ENCODE measurements at places on chromosomes 11 and 22. TPM values are rescaled to one million over a fixed set of nuclear protein-coding genes. Genes with fewer than 3 reads are reported as not detected.

Gene IL18
- 0.59 TPM for total RNA-seq

Gene OR8A1
- not detected for total RNA-seq

Gene ISX
- total RNA-seq = not detected

Gene LMO1
- total RNA-seq = not detected

Gene MMP8
- total RNA-seq = under 0.01 TPM

Gene TBX10
- not detected for total RNA-seq

Gene PTGDR2
- total RNA-seq = not detected

Gene DYNC2H1
- total RNA-seq = 82.2 TPM

Gene GP1BB
- total RNA-seq = 1.8 TPM
